AG04450 (cell line): ENCODE measurements at places on chromosomes 5 and 9.

GRCh38 chr9:109319017-109319625 lies 1.7 kb downstream of the EPB41L4B start:
- no peak for DNase-seq

DNA sequence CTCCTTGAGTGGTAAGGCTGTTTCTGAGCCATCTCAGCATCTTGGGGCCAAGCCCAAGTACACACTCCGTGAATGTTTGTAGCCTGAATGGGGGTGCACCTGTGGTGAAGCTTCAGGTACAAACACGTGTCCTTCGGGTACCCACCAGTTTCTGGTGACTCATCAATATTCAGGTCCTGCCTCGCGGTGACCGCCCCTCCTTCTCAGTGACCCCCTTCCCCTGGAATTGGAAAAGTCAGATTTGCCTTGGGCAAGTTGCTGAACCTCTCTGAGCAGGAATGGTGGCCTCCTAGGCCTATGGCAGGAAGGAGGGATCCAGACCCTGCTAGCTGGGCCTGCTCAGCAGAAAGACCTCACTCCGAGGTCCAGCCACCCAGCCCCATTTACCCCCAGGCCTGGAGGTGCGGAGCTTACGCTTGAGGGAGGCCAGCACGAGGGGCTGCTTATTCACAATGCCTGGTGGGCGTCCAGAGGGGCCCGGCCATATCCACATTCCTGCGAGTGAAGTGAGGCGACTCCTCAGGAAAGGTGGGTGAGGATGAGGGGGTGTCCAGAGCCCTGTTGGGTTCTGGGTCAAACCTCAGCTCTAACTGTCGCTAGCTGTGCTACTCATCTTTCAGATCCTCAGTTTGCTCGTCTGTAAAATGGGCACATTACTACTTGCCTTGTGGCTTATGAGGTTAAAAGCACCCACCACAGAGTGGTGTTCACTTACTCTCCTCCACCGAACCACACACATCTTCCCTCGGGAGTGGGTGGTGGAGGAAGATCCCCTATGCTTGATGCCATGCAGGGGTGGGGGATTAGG lies 7.0 kb downstream of the ADGRD2 start:
- DNase-seq = no peak

GRCh38 chr5:150167908-150168307 lies 1.3 kb downstream of the CDX1 start:
- no peak for DNase-seq

DNA sequence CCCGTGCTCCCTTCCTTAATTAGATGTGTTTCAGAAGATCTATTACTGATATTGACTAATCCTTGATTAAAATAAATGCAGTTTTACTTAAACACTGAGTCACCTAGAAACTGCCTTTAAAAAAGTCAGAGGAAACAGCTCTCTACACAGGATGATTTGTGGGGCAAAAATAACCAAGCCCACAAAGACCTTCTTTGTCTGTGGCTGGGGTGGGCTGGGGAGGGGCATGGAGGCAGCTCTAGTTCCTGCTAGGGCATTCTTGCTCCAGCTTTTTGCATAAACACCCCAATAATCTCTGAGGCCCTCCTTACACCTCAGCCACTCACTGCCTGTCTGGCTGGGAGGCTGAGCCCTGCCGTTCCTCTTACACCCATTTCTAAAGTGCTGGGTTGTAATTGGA lies 227.6 kb upstream of the DAP start:
- DNase-seq = no peak

DNA sequence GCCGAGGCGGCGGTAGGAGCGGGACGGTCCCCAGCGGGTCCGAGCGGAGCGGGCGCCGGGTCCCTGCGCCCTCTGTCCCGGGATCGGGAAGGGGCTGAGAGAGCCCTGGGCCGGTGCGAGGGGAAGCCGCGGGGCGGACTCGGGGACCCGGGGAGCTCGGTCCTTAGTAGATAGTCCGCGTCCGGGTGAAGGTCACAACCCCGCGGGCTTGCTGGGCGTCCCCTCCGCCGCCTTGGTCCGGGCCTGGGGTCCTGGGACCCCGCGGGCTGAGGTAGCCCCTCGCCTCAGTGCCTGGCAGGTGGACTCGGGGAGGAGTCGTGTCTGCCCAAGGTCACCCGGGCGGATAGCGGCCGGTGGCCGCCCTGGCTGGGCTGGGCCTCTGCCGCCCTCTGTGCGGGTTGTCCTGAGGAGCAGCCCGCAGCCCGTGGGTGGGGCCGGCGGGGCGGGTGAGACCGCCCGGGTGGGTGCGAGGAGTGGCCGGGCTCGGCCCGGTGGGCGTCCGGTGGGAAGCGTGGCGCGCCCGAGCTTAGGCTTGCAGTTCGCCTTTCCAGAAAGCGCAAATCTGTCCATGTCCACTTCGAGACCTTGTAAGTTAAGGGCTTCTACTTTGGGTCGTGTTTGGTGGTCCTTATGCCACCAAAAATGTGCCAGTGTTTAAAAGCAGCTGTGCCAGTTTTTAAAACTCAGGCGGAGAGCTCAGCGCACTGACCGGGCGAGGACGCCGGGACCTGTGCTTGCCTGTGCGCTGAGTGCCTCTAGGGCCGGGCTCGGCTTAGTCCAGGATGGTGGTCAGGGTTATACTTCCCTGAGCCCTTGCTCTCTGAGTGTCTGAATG lies 554 bp downstream of the SDHA start:
- no peak for DNase-seq

DNA sequence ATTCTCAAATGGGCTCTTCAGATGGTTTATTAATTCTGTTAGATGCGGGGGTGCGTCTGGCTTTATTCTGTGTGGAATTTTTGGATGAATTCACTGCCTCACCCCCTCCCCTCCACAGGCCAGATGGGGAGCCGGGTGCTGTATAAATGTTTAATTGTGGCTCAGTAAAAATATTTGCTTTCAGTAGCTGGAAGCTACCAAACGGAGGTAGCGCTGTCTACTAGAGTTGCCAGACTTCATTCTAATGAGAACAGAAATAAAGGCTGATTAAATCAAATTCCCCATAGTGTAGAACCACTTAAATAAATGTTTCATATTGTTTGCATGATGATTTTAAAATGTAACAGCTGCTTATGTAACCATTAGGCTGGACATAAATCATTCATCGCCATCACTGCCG lies 34.5 kb upstream of the KCNMB1 start:
- no peak for DNase-seq
